ENCODE measurements at places on chromosomes 6 and 20.

DNA sequence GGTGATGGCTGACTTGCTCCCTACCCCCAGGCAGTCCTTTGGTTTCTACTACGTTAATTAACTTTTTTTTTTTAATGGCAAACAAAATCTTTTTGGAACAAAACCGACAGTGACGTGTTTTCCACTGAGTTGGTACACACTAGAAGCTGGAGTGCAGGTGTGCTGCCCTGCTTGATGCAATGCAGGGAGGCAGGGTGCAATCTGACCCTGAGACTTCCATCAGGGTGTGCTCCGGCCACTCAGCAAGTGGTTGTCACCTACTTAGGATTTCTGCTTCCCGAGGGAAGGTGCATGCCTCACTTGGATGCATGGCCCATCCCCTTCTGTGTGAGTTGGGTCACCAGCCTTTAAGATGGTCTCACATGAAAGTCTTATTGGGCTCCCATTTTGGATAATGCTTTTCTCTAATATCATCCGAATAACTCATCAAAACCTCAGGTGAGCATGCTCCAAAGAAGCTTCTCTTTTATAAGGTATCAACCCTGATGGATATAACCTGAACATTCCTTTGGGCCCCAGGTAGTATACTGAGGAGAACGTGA is 14.0 kb downstream of the RREB1 start:
- no peak for DNase-seq

DNA sequence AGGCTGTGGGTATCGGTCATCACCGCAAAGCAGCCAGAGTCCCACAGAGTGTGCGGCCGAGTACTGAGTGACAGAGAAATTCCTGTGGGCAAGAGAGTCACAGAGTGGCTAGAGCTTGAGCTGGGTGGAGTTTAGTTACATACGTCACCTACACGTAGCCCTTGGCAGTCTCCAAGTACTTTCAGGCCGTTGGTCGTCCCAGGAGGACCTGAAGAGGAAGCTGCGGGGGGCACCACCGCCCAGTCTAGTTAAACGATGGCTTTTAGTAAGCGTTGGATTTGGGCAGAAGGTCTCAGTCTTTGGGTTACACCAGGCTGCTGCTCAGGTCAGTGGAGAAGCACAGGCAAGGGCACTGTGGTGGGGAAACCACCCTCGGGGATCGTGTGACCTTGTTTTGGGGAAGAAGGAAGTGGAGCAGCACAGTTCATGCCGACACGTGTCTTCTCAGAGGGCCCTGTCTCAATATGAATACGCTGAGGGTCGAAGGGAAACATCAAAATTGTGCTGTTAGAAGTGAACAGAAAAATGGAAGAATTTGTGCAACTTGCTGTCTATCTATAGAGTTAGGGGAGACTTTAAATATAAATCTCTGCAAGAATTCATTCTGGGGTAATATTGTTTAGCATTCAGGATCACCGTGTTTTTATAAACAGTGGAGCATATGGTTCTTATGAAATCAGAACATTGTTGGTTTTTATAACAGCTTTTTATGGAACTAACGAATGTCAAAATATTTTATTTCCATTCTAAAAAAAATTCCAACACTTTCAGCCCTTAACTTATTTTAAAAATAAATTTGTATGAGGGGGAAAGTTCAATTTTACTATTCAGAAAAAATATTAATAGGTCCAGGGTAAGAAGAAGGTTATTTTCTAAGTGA is 28.6 kb downstream of the KIF25 start:
- no peak for DNase-seq

- no peak for DNase-seq
Measured at GRCh38 chr6:49775043-49775442, 12.0 kb downstream of the PGK2 start.

GRCh38 chr6:161235776-161236633 is 37.9 kb downstream of the AGPAT4 start:
- no peak for DNase-seq

DNA sequence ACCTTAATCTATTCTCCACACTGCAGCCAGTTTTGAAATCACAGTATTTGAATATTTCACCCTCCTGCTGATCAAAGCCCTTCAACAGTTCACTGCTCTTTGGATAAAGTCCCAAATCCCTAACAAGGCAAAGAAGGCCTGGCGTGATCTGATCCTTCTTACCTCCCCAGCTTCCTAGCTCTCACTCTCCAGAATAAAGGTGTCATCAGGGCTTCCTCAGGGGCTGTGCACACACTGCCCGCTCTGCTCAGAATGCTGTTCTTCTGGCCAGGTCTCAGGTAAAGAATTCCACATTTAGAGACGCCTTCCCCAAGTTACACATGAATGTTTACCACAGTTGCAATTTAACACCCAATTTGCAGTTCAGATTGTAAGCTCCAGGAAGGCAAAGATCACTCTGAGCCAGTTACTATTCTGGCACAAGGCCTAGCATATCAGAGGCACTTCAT is 58.9 kb upstream of the MCM9 start:
- no peak for DNase-seq

DNA sequence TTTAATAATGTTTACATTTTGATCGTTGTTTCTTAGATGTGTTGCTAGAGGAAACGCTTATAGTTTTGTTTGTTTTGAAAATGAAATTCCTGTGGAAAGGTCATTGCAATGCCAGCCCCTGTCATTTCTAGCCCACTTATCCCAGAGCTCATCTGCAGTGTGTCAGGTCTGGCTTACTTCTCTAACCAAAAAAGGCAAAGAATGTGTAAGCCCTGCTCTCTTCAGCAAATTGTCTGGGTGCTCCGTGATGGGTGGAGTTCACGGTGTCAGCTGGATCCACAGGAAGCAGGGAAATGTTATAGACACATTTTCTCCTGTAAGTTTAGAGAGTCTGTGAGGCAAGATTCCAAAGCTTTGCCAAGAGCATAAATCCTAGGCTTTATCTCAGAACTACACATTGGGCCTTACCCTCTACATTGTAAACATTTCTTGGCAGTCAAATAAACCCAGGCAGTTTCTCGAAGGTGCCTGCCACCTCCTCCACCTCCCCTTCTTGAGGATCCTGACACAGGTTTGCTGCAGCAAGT is 50.9 kb downstream of the RPRD1B start:
- DNase-seq = no peak

DNA sequence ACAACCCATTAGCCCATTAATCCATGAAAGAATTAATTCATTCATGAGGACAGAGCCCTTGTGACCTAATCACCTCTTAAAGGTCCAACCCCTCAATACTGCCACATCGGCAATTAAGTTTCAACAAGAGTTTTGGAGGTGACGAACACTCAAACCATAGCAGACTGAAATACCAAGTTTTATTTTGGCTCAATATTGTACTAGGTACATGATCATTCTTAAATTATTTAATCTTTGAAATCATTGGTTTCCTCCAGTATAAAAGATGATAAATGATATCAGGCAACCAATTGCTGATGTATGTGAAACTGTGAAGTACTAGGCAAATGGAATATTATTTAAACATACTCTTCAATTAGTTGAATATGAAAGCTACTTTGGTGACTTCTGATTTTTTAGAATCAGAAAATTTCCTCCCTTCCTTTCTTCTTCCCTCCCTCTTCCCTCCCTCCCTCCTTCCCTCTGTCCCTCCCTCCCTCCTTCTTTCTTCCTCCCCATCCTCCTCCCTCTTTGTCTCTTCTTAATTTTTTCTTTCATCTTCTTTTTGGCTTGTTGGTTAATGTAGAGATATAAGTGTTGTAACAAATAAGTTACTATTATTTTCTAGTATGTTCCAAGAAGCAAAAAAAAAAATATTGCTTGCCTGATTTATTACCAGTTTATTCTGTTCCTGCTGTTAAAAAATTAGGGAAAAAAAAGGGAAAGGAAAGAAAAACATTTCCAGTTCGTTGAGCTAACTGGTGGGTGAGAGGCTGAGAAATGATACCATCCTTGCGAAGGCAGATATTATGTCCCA is 233.9 kb upstream of the ZNF217 start:
- DNase-seq = no peak

- no peak for DNase-seq
Measured at GRCh38 chr6:80454197-80454596, 347.7 kb downstream of the BCKDHB start.

DNA sequence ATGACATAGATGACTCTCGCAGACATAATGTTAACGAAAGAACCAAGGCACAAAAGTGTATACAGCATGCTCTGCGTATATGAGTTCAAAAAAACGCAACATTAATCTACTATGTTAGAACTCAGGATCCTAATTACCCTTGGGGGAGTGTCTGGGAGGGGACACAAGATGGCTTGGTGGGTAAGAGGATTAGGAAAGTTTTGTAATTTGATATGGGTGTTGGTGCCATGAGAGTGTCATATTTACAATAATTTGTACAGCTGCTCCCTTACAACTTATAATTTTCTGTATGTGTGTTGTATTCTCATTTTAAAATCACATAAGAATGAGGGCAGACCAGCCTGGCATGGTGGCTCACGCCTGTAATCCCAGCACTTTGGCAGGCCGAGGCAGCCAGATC is 38.6 kb downstream of the TFEB start:
- DNase-seq = no peak

- no peak for DNase-seq
Measured at GRCh38 chr20:58020656-58021454, 207.6 kb downstream of the ANKRD60 start.

GRCh38 chr20:3010985-3011723 is 32.3 kb upstream of the GNRH2 start:
- DNase-seq = no peak

- DNase-seq = no peak
Measured at GRCh38 chr6:87274660-87275274, 47.6 kb upstream of the SMIM8 start.

DNA sequence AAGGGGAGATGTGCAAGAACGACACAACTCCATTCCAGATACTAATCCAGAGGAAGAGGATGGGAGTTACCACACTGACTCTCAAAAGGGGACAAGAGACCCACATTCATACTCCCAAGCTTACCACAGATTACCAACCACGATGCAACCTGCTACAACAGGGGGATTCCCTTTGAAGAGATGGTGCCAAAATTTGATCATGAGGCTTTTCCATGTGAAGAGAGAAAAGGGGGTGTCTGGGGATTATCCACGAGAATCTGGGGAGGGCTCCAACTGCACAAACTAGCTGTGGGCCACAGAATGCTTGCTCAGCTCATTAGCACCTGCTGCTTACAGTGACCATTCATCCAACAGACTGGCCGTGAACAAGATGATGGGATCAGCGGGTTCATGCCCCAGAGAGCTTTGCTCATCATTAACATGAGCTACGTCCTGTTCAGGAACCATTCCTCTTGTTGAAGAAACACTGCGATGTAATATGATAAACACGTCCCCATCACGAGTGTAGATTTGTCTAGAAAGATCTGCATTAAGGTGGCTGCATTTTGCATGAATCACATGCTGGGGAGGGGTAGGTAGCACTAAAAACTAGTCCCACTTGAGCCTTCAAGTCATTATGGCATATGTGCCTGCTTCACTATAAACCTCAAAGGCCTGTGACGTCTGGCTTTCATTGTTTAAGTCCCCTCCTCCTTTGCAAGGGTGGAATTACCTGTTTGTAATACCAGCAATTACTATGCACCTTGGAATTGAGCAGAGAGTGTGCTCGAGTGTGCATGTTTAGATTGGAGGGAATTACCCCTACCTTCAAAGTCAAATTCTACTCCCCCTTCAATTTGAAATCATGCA is 4.0 kb downstream of the PLAGL2 start:
- DNase-seq = no peak

DNA sequence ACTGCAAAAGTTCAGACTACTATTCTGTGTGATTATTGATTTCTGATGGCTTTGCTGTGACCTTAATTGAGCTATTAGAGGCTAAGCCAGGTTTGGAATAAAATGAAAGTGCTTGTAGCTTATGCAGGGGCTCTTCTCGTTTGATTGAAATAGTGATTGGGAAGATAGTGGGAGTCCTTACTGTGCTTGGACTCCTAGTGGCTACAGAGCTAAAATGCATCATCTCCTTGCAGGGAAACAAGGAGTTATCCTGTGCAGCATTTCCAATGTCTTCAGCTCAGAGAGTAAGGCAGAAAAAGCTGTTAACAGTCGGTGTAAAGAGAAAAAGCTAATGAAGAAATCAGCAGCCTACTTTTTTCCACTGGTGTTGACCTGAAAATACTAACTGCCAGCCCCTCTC is 173.5 kb downstream of the SLC35F1 start:
- DNase-seq = no peak

- DNase-seq = no peak
Measured at GRCh38 chr20:37379967-37380828, 34.3 kb downstream of the SRC start.

DNA sequence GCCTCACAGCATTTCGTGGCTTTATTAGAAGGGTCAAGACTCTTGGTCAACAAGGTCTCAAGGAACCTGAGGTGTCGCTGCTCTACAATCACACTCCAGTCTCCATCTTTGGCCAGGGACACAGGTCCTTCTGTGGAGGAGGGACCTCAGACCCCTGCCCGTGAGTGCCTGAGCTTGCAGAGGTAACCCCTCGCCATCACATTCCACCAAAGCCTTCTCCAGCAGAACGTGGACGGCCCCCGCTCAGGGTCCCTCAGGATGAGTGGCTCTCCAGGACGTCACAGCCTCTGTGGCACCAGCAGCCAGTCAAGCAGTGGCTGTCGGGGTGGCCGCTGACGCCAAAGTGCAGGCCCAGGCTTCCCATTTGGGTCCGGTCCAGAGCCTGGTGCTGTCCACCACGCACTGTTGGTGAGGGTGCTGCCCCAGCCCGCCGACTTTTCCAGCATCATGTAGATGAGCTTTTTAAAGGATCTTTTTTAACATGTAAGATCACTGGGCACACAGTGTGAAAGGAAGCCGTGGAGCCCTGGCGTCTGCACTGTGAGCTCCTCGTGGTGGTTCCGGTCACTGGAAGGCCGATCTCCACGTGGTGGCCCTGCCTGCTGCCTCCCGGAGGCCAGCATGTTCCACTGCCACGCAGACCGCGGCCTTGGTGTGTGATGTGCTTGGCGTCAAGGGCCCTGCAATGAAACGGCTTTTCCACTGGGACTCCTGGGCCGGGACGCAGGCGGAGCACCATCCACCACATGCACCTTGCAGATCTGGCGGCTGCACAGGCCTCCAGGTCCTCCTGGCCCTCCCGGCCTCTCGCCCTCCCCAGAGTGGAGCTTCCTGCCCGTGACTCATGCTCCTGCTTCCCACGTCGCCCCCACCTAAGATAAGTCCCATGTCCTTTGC is 8.3 kb upstream of the KIF25 start:
- DNase-seq = no peak

GRCh38 chr20:62782893-62783278 is 13.4 kb upstream of the MRGBP start:
- no peak for DNase-seq

DNA sequence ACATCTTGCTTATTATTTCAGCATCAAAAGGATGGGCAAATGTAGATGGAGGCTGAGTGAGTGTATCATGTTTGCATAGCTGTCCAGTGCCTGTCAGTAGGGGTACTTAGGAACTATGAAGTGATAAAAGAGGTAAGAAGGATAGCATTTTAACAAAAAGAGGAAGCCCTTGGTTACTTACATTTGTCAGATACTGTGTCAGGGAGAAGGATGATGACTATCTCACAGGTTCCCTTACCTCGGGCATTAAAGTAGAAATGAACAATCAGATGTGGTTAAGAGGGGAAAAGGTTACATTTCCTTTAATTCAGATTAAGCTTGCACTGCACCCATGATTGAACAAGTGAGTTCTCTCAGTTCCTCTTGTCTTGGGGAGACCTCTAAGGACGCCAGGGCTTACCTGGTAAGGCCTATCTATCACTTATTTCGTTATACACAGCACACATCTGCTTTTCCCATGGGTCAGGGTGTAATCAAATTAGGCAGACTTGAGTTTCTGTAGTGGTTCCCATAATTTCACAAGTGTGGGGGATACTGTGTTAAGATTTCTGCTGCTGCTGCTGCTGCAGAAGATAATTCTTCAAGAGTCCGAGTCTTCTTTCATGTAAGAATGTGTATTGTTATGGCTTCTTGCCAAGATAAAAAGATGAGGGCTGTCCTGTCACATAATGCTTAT is 4.5 kb downstream of the FOXO3 start:
- no peak for DNase-seq
